DMS153 (cell line): ENCODE measurements at places on chromosomes 4 and X.

- no peak for DNase-seq
Observed at GRCh38 chr4:56050625-56051024, 101.9 kb downstream of the CEP135 start.

GRCh38 chr4:144411700-144412099 is 234.3 kb upstream of the HHIP start:
- DNase-seq, result no peak

DNA sequence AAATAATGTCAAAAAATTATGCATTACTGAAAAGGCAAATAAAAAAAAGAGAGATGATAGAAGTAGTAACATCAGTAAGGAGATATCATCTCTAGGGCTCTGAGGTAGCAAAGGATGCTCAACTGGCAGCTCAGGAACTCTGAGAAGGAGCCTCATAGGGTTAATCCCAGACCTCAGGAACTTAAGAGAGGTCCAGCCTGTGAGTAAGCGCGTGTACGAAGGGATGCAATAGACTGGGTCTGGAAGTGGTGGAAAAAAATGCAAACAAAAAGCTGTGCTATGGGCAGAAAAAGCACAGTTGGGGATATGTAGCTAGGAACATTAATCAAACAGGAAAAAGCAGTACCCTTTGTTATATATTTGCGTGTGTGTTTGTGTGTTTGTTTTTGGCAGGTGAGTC is 282.0 kb downstream of the GALNTL6 start:
- peak; percentile 81 for DNase-seq

- DNase-seq, result no peak
Observed at GRCh38 chr4:125732632-125733031, 417.9 kb downstream of the FAT4 start.

DNA sequence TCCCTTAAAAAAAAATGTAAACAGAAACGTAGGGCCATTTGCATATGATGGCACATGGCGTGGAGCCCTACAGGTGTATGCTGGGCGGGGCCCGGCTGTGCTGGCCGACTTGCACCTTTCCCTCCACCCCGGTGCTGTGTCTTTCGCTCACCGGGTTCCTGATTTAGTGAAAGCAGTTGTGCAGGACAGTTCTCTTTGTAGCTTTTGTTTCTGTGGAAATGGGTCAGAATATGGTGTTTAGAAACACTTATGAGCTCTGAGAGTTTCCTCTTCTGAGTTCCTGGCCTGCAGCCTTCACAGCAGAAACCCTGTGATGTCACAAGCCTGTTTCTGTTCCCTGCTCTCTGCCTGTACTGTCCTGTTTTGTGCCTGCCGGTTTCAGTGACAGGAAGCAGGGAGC is 22.5 kb upstream of the MSANTD1 start:
- no peak for DNase-seq

GRCh38 chr4:153509724-153510123 is 43.6 kb downstream of the TMEM131L start:
- DNase-seq, result peak; percentile 41

DNA sequence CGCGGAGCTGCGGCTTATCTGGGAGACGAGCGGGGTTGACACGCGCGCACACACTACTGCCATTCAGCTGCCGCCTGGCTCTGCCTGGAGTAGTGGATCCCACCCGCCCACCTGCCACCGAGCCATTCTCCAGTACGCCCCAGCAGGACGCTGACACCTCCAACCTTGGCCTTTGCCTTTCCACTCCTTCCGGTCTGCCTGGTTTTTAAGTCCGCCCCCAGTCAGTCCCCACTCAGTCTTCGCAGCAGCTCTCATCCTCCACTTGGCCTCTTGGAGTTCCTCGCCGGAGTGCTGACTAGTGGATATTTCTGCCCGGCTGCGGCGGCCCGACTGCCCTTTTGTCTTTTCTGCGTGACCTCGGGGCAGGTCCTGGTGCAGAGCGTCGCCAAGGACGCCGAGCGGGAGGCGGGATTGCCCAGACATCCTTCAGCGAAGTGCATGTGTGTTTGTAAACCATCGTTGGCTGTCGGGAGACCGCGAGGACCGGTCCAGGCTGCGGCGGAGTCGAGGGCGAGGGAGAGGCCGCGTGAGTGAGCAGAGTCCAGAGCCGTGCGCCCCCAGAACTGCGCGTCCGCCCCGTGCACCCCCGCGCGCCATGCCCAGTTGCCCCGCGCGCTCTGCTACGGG is 1.1 kb downstream of the SLIT2 start:
- no peak for DNase-seq

- peak; percentile 0 for DNase-seq
Observed at GRCh38 chr4:8537041-8537461, 43.1 kb upstream of the GPR78 start.

DNA sequence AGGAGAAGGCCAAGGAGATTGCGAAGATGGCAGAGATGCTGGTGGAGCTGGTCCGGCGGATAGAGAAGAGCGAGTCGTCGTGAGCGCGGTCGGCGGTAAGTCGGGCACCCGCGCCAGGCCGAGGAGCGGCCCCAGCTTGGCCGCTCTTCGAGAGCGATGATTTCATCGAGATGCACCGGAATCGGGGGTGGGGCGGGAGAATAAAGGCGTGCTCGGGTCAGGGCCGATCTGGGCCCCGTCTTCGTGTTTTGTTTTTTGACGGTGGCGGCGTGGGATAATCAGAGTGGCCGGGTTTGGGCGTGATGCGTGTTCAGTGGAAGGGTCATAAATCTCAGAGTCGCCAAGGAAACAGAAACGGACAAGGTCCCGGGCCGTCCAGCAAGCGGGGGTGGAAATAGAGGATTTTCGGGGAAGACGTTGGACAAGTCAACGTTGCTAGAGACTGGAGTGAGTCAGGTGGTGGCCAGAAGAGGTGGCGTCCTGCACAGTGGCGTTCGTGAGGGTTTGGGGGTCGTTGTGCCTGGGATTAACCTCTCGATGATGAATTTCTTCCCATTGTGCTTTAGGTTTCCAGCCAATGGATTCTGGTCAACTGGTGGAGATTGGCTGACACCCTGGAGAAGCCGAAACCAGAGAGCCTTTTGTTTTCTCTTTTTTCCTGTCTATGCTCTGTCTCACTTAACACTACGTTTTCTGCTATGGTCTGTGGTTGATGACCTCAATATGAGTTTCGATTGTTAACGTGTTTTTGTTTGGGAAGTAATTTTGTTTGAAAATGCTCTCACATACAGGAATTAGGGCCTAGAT is 882 bp downstream of the MRFAP1 start:
- no peak for DNase-seq

DNA sequence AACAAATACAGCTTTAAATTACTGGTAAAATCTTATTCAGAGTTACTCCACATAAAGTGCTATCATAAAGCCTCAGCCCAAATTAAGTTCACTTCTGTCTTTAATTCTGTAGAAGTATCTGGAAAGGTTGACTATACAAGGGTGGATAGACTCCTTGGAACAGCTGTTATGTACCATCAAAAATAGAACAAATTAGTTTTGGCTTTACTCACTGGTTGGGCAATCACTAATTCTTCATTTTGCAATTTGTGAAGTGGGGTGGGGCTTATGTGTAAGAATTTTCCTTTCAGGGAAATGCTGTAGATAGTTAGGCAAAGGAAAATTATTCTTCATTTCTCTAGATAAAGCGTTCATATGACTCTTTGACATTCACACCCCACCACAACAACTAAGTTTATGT is 7.8 kb downstream of the DIAPH2 start:
- no peak for DNase-seq

DNA sequence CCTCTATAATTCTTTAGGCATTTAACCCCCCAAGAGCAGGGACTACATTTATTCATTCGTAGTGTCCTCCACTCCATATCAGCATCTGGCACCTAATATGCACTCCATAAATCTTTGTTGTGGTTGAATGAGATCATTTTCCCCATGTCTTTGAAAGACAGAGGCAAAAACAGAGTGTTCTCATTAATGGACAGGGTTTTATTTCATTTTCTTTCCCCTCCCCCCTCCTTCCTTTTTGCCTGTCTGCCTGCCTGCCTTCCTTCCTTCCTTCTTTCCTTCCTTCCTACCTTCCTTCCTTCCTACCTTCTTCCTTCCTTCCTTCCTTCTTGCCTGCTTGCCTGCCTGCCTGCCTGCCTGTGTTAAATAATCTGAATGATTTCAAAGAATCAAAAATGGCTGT is 83.2 kb downstream of the SHROOM3 start:
- DNase-seq, result no peak

DNA sequence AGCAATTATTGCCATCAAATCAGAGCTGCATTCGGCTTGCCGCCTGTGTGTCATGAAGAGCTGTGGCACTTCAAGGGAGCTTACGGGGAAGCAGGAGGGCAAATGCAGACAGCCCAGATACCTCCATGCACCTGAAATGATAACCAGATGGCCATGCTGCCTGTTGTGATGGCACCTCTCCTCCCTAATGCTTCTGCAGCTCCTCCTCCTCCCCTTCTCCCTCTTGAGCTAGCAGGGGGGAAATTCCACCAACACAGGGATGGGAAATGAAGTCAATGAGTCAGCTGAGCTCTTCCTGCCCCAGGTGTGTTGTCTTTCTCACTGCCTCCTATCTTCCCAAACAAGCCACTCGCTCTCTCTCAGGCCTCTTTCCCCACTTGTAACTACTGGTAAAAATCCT is 565.0 kb downstream of the BCOR start:
- no peak for DNase-seq

GRCh38 chrX:17721715-17722114 is 15.6 kb upstream of the SCML1 start:
- no peak for DNase-seq

DNA sequence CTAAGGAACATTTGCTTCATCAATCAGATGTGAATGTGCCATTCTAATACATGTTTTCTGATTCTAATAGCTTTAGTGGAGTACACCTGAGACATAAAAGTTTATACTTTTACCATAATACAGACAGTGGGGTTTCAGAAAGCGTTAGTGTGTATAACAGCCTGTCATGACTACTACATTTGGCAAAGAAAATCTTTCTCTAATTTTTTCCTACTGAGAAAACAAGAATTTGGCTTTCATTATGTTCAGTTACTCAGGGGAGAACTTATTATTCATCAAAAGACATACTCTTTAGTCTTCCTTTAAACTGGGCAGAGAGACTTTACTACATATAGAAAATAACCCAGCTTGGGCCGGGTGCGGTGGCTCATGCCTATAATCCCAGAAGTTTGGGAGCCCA is 104.9 kb downstream of the PCDH18 start:
- DNase-seq, result no peak

DNA sequence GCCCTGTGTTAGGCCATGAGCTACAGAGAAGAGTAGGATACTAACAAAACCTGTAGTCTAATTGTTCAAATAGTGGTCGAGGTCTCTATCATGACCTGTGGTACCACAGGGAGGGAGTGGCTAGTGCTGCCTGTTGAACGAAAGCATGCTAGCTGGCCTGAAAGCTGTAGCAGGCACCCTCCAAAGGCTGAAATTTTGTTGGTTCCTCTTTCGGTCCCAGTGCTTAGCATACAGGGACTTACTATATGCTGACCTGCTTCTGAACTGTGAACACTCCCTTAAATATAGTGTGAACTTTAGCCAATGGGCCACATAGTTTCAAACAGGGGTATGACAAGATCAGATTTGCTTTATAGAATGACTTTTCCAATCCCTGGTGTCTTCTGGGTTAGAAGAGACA is 113.4 kb downstream of the PJA1 start:
- no peak for DNase-seq

DNA sequence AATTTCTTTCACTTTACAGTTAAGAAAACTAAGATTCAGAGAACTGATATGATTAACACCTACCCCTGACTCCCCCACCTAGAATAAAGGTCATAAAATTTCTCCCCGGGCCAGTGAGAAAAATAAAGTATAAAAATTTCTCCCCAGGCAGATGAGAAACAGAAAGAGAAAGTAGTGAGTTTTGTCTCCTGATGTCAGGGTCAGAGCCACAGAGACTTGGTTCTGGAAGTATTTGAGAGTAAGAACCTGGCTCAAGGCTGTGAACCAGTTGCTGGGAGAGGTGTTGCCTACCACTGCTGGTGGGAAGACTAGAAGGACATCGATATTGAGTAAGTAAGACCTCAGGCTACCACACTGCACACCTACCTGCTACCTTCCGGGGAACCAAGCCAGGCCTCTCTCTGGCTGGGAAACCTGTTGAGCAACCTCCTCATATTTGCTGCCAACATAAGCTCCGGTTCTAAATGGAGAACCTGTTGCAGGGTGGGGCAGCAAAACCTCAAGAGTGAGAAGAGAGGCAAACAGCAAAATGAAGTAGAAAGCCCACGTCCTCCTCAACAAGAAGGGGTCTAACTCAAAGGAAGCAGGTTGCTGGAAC is 104.2 kb upstream of the PUDP start:
- DNase-seq, result no peak

- no peak for DNase-seq
Observed at GRCh38 chr4:183223053-183223452, 97.0 kb downstream of the CLDN22 start.

DNA sequence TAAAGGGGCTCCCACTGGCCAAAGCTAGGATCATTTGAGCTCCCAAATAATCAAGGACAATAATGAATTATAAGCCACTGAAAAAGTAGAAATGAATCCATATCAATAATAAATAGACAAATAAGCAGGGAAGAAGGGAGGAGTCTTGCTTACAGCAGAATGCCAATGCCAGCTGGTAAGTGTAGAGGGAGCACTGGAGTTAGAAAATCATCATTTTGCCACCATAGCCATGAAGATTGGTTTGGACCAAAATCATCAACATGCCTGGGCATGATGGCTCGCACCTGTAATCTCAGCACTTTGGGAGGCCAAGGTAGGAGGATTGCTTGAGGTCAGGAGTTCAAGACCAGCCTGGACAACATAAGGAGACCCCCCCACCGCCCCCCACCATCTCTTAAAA is 20.4 kb upstream of the SH3KBP1 start:
- no peak for DNase-seq

GRCh38 chr4:6854098-6854744 is 55.4 kb upstream of the TBC1D14 start:
- no peak for DNase-seq
